ENCODE measurements at places on chromosomes 2 and 18.

DNA sequence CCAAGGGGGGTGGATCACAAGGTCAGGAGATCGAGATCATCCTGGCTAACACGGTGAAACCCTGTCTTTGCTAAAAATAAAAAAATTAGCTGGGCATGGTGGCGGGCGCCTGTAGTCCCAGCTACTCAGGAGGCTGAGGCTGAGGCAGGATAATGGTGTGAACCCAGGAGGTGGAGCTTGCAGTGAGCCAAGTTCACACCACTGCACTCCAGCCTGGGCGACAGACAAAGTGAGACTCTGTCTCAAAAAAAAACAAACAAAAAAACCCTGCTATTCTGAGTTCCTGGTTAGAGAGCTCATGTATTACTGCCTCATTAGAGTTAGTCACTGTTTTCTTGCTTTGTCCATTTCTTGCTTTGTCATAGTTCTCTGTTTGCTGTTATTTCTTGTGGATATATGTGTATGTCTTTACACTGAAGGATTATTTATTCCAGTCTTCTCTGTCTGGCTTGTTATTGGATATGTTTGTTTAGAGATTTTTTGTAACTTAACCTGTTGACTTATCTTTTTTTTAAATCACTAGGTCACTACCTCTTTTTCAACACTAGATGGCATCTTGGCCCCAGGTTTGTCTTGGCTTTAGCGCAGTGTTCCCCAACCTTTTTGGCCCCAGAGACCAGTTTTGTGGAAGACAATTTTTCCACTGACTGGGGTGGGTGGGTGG lies 17.0 kb downstream of the TTLL4 start:
- peak; percentile 33 for ATAC-seq

DNA sequence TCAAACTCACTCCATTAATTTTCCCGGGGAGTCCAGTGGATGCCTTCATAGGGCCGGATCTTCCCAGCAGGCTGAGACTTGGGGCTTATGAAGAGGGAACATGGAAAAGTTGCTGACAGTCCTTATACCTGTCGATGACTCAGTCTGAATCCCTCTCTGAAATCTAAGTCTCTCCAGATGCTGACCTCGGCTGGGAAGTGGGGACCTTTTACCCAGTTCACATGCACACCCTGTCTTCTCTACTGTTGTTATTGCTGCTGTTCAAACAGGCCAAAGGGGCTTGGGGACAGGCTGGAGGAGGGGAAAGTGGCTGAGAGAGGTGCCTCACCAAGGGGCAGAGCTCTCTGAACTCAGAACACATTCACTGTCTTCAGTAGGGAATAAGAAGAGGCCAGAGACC lies 4.1 kb upstream of the TNP1 start:
- no peak for ATAC-seq

DNA sequence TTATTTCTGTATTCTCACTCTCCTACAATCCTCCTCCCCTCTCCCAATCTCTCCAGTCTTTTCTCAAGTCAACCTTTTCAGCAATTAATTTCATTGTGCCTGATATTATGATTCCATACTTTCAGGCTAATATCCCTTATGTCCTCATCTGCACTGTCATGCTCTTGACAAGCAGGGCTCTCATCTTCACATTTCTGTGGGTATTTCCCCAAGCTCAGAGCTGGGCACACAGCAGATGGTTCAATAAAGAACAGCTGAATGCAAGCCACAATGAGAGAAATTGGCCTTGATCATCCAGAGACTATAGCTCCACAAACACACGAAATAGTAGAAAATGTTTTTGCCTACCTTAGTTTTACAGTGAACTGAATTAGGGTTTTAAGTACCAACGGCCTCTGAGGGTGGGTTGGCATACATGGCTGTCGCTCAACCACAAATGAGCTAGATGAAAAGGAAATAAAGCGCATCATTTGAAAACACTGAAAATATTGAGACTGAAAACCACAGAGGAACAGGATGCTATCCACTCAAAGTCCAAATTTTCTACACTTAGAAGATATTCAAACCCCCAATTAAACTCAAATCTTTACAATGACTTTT lies 47.5 kb upstream of the STAT1 start:
- ATAC-seq: peak; percentile 39

DNA sequence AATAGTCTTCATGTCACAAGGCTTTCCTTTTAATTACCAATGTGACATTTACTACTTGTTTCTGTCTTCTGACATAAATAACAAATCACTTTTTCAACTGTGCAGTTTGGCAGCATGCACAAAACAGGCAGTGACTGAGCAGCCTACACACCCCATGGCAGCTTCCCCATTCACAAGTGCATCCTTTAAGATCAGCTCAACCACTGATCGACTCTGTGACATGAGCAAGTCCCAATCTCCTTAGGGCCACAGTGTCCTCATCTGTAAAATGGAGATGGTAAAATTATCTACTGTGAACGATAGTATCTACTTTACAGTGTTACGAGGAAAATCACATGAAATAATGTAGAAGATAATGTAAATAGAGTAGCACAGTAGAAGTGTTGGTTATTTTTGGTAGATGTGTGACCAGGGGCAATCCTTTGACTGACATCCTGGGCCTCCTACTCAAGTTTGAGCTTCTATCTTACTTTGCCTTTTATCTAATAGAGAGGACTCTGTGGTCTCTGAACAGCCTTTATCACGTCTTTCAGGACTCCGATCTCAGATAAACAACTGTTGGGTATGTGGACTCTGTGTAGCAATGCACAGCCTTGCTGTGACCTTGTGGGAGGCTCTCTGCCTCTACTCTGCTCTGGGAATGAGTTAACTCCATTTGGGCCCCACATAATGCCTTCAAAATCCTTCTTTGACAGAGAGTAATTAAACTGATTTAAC lies 120.6 kb downstream of the PIGN start:
- ATAC-seq: no peak

GRCh38 chr18:9105420-9105819 lies 2.9 kb downstream of the NDUFV2 start:
- no peak for ATAC-seq

DNA sequence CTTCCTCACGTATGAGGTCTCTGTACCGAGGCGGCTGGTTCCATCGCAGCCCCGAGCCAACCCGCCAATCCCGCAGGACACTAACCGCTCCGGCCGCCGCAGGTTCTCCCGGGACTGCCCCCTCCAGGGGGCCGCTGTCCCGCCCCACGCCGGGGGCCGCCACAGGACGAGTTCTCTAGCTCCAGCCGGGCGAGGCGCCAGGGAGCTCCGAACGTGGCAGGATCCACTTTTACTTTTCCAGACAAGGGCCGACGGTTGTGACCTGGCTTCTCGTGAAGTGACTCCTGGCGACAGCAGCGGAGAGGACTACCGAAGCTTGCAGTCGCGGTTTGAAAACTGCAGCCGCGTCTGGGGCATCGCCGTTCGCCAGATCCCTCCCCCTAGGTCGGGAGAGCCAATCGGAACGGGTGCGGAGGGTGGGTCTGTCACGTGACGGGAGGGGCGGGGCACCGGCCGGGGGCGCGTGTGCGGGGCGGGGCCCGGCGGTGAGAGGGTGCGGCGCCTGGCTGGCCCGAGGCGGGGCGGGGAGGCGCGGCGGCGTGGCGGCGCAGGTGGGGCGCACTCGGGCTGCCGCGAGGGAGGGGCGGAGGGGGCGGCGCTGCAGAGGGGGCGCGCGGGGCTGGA lies at the start of gene STK17B:
TSS of gene STK17B (minus strand) at position 331 of the 624 bp plus-strand sequence. CDS start 8,195 bp downstream, outside the sequence.
- ATAC-seq: peak; percentile 75

DNA sequence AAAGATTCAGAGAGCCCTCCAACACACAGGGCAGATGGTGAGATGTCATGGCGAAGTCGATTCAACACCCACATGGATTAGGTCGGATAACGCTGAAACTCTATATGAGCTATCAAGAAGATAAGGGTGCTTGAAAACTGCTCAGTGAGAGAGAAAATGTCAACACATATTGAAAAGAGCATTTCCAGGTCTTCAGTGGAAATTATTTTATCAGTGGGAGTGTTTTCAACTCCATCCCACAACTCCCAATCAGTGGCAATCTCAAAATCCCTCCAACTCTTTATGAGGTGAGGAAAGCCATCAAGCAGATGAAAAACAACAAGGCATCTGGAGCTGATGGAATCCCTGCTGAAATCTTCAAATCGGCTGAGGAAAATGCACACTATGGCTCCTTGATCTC lies 104.5 kb upstream of the KLHL14 start:
- ATAC-seq: no peak

GRCh38 chr2:42736598-42737322 lies 27.2 kb downstream of the OXER1 start:
- ATAC-seq: no peak

GRCh38 chr2:174888646-174889271 lies 116.4 kb downstream of the CHN1 start:
- ATAC-seq: no peak

DNA sequence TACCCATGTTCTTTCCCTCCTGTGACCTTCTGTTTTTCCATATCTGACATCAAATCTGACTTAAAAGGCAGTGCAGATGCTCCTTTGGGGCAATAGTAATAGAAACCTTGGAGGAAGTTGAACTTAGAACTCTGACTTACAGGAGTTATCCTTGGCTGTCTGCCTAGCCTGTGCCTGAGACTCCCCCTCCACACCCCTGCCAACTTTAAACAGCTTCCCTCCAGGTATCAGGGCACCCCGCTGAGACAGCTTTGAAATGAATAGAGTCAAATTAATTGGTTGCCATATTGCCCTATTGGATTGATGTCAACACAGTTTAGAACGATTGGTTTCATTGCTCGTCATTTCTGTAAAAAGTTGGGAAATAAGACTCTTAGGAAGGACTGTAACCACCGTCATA lies 322.0 kb downstream of the PRKCE start:
- ATAC-seq: no peak

DNA sequence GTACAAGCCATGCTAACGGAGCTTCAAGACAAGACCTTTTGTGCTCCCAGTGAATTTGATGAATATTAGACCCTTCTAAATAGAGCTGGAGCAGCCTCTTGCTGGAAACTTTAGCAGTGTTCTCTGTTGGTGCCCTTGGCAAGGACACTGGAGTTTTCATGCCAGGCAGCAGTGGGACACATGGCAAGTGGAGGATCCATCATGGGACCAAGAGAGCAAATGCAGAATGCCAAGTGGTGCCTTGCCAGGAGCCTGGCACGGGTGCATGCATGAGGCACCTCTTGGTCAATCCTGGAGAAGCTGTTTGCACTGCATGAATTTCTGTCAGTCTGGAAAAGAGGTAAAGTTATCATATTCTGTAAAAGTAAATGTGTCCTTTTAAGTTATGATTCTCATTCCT lies 59.1 kb downstream of the NETO1 start:
- no peak for ATAC-seq

DNA sequence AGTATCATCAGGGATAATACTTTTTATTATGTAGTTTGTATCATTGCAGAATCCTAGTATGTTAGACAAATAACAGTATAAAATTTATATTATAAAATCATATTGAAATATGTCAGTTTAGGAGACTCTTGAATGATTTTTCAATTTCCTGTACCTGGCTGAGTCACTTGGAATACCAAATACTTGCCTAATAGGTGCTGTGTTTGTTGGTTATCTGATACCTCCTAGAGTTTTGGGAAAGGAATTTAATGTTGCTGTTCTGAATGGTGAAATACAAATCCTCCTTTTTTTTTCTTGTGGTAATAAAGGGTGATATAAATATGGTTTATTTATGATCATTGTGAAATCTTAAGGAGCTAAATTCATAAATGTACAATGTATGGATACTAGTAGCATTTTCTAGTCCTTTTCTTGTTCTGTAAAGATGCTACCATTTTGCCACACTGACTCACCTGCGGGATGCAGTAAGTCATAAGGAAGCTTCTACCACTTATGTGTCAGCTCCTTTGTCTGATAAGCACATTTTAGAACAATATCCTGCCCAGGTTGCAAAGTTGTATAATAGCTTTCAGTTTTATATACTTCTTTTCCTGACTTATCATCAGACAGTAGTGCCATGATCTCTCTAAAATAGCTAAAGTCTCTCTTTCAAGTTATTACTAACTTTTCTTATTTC lies 465.5 kb downstream of the XIRP2 start:
- ATAC-seq: no peak

DNA sequence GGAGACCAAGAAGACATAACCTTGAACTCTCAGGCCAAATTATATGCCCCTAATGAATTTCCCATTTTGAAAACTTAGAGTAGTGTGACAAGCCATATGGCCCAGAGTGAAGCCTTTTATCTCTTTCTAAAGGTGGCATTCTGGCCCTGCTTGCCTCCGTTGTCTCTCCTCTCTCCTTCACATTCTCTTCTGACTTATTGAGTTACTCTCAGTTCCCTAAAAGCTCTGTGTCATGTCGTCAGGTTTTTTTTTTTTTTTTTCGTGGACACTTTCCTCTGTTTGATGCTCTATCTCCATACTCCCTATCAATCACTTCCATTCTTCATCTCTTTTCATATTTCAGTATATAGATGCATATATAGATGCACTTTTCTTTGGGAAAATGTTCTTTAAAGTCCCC lies 128.1 kb upstream of the RPRM start:
- no peak for ATAC-seq
